ENCODE measurements at places on chromosomes 1 and 21.
A peak's percentile ranks its signal among the peaks of the same experiment; 100 is the strongest.

DNA sequence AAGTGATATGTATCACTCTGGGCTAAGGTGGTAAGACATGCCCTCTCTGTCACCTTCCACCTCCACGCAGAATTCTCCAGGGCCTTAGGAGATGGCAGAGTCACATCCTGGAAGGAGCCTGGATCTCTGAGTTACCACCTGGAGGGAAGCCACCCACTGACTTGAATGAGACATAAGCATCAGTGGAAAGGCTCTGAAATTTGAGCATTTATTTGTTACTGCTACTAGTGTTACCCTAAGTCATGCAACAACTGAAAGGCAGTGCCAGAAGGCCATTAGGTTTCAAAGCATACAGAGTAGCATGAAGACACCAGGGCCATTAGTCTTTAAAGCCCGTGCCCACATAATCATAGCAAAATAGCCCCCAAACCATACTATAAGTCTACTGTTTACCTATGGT lies 230.3 kb upstream of the IRF2BP2 start:
- no peak for DNase-seq

DNA sequence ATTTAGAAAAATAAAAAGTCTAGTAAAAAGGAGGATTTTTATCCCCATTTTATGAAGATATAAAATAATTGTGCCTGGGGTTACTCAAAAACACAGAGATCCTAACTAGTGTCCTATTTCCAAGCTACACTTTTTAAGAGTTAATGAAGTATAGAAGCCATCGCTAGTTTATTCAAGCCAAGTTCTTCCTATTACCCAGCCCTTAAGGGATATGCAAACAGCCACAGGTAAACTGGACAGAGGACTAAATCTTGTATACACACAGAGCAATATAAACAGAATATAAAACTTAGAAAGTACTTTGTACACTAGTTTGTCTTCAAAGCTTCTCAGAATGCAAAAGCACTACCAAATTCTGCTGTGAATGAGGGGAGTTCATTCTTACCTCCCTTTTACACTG lies 111.1 kb downstream of the RERE start:
- no peak for DNase-seq

GRCh38 chr1:56688522-56689026 lies 43.5 kb downstream of the PRKAA2 start:
- peak; percentile 21 for DNase-seq

DNA sequence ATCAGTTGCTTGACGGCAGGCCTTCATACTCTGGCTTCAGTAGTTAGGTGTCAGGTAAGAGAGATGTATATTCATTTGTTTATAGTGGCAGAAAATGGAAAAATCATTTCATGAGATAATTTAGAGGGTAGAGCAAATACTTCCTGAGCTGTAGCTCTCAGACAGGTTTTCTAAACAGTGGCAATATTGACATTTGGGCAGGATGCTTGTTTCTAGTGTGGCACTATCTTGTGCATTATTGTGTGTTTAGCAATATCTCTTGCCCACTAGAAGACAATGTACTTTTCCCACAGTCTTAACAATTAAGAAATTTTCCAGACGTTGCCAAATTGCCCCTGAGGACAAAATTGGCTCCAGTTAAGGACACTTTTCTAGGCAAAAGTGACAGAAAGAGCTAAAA lies 1143.1 kb downstream of the PLA2G4A start:
- no peak for DNase-seq

DNA sequence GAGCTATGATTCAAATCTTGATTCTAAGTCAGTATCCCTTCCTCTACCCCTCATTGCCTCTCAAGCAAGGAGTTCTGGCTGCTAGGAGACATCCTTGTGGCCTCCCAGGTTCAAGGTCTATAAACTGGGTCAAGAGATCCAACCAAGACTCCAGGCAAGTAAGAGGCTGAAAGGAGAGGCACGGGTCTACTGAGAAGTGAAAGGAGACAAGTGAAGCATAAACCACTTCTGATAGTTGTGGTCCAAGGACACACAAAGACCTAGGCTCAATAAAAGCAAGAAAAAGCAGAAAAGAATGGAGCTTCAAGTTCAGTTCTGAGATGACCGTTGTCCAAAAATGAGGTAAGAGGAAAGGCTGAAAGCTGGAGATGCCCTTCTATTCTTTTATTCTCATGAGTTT lies 17.8 kb upstream of the PPP2R5A start:
- no peak for DNase-seq

DNA sequence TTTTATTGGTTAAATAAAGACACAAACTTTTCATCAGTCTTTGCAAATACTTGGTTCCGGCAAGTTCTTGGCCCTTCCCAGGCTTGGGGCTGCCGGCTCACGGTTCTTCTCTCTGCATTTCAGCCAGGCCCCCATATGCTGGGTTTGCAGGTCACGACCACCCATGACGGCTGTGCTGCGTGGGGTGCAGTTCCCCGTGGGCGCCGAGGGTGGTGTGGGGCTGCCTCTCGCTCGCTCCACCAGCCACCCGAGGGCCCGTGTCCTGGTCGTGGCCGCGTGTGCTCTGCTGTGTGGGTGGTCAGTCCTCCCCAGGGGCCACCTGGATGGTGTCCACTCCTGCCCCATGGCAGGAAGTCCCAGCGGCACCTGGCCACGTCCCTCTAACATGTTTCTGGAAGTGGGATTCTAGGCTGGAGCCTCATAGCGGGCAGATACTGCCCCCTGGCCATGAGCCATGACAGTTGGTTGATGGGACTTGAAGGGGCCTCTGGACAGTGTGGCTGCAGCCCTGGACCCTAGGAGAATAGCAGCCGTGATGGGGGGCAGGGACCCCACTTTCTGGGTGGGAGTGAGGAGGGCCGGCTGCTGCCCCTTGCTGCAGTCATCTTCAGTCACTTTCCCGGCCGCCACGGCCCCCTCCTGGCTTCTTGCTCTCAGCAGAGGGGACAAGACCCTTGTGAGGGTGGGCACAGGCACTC lies 46.3 kb downstream of the SKI start:
- DNase-seq: no peak

DNA sequence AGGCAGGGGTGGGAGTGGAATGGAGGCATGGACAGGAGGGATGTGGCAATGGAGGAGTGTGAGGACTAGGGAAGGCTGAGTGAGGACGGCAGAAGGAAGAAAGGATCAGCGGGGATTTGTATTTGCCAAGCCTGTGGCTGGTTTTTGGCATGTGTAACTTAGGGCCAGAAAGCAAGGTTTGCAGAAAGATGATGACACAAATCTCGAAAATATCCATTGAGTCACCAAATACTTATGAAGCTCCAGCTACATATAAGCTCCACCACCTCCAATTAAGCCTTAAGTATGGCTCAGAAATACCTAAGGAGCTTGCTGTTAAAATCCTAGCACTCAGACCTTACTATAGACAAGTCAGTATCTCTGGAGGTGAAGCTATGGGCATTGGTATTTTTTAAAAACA lies 90.1 kb downstream of the OMA1 start:
- no peak for DNase-seq

Measured in NCI-H2227 treated with DMSO at 0.1 percent for 48 hours (cell line).